Large intestine (tissue), 12 donors: ENCODE measurements at places on chromosomes 3 and 15. TPM values are rescaled to one million over a fixed set of nuclear protein-coding genes. Genes with fewer than 3 reads are reported as not detected.

GRCh38 chr15:98658831-98659699, 10.7 kb downstream of the IGF1R start:
- DNase-seq, result peak; percentile 64

DNA sequence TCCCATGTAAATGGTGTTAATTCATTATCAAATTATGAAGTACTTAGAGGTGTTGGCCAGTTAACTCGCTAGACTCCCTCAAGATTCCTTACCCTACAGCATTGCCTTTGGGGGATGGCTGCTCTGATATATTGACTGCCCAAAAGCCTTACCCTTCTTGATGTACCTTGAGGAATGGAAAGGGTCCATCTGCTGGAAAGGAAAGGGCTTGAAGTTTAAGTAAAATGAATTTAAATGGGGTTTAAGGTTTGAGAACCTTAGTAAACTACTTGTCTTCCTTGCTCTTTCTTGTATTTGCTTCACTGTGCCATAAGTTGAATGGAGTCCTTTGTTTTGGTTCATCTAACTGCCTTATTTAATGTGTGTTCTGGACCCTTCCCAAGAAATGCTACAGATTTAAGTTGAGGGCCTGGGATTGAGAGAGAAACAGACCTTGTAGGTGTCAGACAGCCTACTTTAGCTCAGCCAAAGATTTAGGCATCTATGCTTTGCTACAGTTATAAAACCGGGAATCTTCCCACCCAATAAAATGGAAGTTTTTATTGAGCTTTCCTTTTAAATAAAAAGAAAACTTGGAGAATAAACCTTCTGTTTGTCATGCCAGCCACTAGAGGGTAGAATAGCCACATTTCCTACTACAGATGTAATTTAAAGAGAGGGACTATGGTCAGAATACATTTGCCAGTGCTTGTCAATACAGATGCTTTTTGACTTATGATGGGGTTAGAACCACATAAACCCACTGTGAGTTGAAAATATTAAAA, 25.3 kb downstream of the CMSS1 start:
- peak; percentile 47 for DNase-seq

GRCh38 chr3:51934991-51935885, 6.5 kb downstream of the RRP9 start:
- DNase-seq, result no peak

- DNase-seq, result no peak
Observed at GRCh38 chr15:62079594-62079993, 12.8 kb downstream of the C2CD4A start.

The HIGD2B gene
- not detected for polyA plus RNA-seq

The ARGFX gene
- polyA plus RNA-seq, result not detected

The LSM3 gene
- polyA plus RNA-seq, result 13.7 TPM

The FANCI gene
- polyA plus RNA-seq, result 20.3 TPM

The BLM gene
- 4.2 TPM for polyA plus RNA-seq

The RASL12 gene
- 3.6 TPM for polyA plus RNA-seq
